ENCODE measurements at places on chromosomes 7 and 10.

GRCh38 chr7:97446361-97446760 is 285.5 kb upstream of the TAC1 start:
- DNase-seq, result no peak

DNA sequence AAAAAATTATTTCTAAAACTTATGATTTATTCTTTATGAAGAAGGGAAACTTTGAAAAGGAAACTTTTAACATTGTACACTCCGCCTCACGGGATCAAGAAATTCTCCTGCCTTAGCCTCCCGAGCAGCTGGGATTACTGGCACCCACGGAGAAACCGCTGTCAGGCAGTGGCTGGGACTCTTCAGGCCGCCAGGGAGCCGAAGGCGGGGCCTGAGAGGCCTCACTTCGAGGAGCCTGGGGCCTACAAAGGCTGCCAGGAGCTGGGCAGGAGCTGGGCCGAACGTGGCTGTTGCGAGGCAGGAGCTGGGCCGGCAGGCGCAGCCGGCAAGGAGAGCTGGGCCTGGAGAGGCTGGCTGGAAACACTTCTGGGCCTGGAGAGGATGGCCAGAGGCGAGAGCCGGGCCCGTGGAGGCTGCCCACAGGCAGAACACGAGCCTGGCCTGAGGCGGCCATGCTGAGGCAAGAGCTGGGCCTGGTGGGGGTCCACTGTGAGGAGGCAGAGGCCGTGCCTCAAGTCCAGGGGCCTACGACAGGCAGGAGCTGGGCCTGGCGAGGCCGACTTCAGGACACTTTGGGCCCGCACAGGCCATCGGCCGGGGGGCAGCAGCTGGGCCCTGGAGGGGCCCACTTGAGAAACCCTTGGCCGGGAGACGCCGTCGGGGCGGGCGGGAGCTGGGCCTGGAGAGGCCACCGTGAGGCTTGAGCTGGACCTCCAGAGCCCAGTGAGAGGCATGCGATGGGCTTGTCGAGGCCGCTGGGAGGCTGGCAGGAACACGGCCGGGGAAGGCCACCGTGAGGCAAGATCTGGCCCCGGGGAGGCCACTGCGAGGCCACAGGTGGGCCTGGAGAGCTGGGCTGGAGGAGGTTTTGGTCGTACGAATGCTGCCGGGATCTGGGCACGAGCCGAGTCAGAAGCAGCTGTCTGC is 23.7 kb downstream of the MDH2 start:
- no peak for DNase-seq

GRCh38 chr7:41287559-41288335 is 415.1 kb downstream of the INHBA start:
- DNase-seq, result no peak

DNA sequence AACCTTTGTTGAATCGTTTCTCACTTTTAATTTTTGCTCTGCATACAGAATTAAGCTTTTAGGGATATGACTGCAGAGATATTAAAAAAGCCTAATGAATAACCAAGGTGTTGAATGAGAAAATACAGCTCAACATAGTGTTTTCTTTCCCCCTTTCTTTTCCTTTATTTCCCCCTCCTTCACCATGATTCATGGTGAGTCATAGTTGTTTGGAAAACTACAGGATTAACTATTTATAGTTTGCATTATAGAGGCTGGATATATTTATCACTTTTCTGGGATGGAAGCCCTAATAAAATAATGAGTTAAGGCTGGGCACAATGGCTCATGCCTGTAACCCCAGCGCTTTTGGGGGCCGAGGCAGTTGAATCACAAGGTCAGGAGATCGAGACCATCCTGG is 115.0 kb downstream of the DNAJB9 start:
- no peak for DNase-seq

DNA sequence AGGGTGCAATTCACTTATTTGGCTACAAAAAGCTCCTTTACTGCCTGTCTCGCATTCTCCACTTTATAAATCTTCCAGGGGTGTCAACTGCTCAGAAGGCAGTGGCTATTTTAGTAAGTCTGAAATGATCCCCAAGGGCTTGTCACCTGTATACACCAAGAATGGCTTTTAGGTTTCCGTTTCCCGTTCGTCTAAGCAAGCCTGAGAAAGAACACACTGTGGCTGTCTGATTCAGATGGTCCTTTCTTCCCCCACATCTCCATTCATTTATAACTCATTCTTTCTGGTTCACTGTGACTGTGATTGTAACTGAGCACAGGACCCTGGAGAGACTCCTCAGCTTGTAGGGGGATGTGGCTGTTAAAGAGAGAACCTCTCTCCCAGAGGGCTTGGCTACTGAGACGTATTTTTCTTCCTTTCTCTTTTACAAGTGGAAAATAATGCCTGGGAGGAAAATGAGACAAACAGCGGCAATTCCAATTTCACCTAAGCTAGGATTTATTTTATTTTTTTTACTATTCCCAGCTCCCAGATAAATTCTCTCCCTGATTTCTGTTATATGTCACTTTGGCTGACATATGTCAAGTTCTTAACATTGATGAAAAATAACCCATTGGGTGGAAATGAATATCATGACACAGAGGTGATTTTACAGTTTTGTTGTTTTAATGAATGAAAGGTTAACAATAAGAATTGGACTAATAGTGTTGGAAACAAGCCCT is 129.3 kb downstream of the FAM107B start:
- DNase-seq, result no peak
